CD4-positive, alpha-beta T cell treated with Interleukin-4 for 1 hour (primary cell): ENCODE measurements at places on chromosomes 16 and 17.

DNA sequence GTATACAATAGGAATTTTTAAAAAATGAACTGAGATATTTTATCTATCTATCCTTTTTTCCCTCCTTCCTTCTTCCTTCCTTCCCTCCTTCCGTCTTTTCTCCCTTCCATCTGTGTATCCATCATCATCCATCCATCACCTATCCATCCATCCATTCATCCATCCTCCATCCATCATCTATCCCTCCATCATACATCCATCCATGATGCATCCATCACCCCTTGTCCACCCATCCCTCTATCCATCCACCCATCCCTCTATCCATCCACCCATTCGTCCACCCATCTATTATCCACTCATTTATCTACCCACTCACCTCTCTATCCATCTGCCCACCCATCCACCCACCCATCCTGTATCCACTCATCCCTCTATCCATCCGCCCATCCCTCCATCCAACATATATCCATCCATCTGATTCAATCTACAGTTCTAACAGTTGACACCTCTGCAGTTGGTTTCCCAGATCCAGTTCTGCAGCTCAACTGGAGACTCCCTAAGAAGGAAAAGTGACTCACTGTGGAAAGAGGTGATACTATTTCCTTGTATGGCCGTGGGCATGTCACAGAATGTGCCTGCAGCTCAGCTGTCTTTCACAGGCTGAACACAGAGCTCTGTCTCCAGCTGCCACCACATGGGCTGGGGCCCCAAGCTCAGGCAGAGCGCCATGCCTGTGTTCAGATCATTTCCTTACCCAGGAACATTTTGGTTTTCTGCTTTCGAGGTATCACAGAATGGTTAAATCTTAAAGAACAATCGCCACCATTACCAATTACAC, 130.8 kb downstream of the XYLT1 start:
- DNase-seq = no peak

GRCh38 chr16:47965439-47965838, 190.4 kb downstream of the ABCC12 start:
- no peak for DNase-seq

GRCh38 chr16:55502801-55503366, 6.0 kb upstream of the LPCAT2 start:
- DNase-seq = no peak

DNA sequence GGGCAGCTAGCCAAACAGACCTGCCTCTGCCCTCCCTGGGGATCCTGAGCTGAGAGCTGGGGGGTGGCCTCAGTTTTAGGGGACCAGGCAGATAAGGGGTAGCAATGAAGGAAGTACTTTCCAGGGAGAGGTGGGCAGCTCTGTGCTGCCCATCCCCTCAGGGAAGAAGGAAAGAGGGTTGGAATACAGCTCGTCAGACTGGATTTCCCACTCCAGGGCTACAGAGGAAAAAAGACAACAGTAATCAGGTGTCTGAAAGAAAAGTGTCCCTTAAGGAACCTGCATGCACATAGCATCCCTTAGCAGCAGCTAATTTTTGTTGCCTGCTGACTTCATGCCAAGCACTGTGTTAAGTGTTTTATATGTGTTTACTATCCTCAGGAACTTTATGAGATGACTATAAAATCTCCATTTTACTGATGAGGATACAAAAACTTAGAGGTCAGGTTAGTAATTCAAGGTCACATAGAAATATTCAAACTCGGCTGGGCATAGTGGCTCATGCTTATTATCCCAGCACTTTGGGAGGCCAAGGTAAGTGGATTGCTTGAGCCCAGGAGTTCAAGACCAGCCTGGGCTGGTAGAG, 3.2 kb upstream of the MRPL58 start:
- no peak for DNase-seq

- DNase-seq = no peak
Observed at GRCh38 chr17:82034371-82035011, 3.0 kb downstream of the DCXR start.

- DNase-seq = no peak
Observed at GRCh38 chr17:16910341-16910740, 61.6 kb downstream of the TNFRSF13B start.

GRCh38 chr17:81907219-81908145, 3.7 kb downstream of the PCYT2 start:
- no peak for DNase-seq

DNA sequence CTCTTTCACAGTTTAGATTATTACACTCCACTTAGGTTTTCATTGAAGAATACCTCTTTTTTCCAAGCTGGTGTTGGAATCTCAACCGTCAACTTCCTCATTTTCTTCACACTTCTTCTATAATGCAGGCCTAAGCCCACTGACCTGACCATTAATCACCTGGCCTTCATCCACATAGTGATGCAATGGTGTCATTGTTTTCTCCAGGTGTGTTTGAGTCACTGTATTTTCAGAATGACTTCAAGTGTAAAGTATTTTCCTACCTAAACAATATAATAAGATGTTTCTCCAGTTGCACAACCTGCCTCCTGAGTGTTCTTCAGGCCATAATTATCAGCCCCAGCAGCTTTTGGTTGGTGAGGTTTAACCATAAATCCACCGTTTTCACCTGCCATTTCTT, 1675.1 kb downstream of the TP53TG3F start:
- no peak for DNase-seq

- no peak for DNase-seq
Observed at GRCh38 chr16:47064775-47065174, 79.0 kb downstream of the NETO2 start.

- no peak for DNase-seq
Observed at GRCh38 chr17:62206550-62206949, 141.5 kb upstream of the MED13 start.

- no peak for DNase-seq
Observed at GRCh38 chr17:3995067-3995466, 30.8 kb upstream of the ATP2A3 start.

- no peak for DNase-seq
Observed at GRCh38 chr17:82129095-82129494, 31.1 kb upstream of the FASN start.

GRCh38 chr17:4527134-4527533, 28.1 kb downstream of the MYBBP1A start:
- DNase-seq = no peak

DNA sequence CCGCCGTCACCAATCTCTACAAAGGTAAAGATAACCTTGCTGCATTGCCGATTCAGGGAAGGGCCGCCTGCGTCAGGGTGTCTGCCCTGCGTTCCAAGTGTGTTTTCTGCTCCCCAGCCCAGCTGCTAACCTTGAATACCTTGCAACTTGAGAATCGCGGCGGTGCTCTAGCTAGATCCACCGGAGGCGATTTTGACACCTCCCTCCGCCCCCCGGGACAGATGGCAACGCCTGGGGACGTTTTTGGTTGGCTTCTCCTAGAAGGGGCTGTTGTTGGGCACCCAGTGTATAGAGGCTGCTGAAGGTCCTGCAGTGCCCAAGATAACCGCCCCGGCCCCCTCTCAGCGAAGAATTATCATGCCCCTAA, 1.5 kb downstream of the HAPSTR1 start:
- DNase-seq = peak; percentile 26

GRCh38 chr16:29916979-29917378, 9.0 kb downstream of the KCTD13 start:
- DNase-seq = no peak

- no peak for DNase-seq
Observed at GRCh38 chr16:16005721-16006120, 56.3 kb downstream of the ABCC1 start.

DNA sequence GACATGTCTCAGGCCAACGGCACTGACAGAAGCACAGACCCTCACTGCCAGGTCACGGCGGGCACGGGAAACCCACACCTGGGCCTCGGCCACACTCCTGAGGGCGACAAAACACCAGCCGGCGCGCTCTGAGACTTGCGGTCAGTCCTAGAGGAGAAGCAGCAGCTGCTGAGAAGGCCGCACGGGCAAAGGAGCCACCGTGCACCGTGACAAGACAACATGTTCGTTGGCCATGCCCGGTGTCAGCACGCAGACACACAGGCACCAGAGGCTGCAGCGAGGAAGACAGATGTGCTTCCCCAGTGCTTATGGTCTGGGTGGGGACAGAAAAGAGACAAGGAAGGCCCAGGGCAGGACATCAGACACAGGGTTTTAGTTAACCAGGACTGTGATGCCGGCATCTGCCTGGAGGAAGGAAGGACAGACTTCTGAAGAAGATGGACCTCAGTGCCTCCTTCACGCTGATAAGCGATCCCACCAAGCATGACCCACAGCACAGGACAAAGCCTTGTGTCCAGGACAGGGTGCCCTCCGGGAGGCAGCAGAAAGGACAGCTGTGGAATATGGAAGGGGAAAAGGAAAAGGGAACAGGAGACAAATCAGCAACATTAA, 84.0 kb downstream of the ANKRD11 start:
- no peak for DNase-seq

GRCh38 chr17:29196769-29197515, 16.7 kb upstream of the MYO18A start:
- no peak for DNase-seq

GRCh38 chr16:83343935-83344366, 463.8 kb upstream of the HSBP1 start:
- DNase-seq = no peak

DNA sequence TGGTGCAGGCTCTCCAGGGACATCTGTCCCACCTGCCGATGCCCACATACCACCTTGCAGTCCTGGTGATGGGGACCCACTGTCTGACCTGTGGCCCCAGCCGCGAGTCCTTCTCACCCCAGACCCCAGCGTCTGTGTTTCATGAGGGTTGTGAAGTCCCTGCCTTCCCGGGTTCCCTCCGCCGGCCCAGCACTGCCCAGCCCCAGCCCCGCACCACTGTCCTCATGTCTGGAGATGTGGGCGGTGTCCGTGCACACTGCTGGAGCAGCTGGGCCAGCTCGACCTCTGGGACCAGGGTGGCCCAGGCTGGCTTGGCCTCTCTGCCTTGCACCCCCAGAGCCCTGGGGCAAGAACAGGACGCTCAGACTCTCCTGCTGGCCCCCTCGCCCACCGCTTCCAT, 199.5 kb upstream of the CIBAR2 start:
- DNase-seq = no peak

GRCh38 chr17:43881758-43882505, 25.4 kb downstream of the MPP2 start:
- no peak for DNase-seq

DNA sequence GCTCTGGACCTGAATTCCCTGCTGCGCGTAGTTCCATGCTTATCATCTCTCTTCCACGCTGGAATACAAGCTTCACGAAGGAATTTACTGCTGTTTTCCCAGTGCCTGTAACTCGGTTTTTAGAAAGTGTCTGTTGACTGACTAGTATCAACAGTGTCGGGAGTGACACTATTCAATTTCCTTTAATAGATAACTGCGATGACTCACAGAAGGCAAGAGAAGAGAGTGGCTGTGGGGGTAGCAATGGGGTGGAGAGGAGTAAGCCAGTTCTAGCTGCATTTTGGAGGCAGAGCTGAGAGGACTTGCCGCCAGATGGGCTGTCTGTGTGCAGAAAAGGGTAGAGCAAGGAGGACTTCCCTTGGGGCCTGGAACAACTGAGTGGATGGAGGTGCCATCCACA, 25.2 kb downstream of the B4GALNT2 start:
- no peak for DNase-seq

DNA sequence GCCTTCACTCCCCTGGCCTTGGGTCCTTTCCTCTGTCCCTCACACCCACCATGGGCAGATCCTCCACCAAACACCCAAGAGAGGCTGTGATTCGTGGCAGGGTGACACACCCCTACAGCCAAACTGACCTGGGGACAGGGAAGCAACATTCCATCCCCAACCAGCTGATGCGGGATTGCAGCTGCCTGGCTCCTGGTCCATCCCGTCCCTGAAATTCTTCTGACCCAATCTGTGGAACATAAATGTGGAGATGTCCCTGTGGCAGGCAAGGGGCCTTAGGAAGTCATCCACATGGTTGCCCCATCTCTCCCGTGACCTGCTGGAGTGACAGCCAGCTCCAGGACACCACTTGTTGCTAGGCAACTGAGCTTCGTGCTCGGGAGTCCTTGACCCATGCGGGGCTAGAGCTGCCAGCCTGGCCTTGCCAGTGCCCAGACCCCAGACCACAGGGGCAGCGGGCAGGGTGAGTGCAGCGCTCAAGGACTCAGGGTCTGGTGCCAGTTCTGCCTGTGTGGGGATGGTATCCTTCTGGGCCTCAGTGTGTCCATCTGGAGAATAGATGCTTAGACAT, 34.0 kb upstream of the CPNE2 start:
- no peak for DNase-seq

DNA sequence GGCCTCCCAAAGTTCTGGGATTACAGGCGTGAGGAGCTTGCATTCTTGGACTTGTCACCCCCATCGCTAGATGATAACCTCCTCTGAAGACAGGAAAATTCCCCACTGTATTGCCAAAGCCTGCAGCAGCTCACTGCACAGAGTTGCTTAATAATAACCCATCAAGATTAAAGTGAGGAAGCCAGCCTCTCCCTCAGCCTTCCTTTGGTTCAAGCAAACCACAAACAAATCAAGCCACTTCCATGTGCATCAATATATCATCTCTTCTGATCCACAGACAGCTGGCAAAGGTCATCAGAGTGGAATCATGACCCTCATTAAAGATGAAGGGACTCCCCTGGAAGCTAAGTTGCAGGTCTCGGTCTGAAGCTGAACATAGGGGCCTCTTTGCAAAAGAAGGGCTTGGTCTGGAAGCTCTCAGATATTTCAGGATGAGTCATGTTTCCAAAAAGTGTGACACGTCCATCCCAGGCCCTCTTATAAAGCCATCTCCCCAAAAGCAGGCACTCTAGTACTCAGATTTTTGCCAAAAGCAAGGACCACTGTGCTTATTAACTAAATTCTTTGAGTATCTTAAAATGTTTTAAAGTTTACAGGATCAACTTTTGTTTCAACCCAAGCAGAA, 4.8 kb downstream of the EMP2 start:
- no peak for DNase-seq

- no peak for DNase-seq
Observed at GRCh38 chr17:53942898-53943297, 120.2 kb downstream of the KIF2B start.
